ENCODE measurements at places on chromosomes 3 and 15.

DNA sequence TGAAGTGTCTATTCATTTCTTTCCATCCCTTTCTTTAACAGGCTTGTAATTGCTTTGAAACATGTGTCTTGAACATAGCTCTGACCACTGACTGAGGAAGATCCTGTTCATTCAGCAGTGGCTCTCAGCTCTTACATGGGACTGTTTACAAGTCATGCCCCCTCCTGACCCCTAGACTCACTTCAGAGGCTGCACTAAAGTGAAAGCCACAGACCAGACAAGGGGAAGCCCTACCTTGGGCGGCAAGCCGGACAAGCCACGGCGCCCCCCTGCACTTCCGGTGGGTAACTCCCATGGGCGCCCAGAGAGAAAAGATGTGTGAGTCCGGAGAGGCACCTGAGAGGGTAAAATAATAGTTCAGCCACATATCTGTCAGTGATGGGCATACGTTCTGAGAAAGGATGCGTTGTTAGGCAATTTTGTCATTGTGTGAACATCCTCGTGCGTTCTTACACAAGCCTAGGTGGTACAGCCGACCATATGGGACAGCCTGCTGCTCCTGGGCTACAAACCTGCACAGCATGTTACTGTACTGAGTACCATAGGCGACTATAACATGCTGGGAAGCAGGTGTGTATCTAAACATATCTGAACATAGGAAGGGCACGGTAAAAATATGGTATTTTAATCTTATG, 116.2 kb downstream of the CHSY1 start:
- no peak for DNase-seq

GRCh38 chr3:38054499-38055001, 15.5 kb downstream of the DLEC1 start:
- DNase-seq = no peak

GRCh38 chr3:50203809-50204803, 965 bp upstream of the SLC38A3 start:
- no peak for DNase-seq

- DNase-seq = no peak
These were observed 335.9 kb upstream of the SLCO3A1 start for GRCh38 chr15:91517491-91518200.

GRCh38 chr15:90234096-90234988, at the start of gene GDPGP1:
Gene GDPGP1, plus strand, starts transcription at chr15:90234209. Its CDS starts 6,700 bp downstream, at chr15:90240909.
- DNase-seq = no peak

GRCh38 chr15:68175526-68175925, 29.6 kb downstream of the CALML4 start:
- DNase-seq = no peak

- DNase-seq = no peak
These were observed 27.7 kb downstream of the SRPRB start for GRCh38 chr3:133833267-133833666.

GRCh38 chr15:74385733-74386132, 18.3 kb upstream of the CYP11A1 start:
- no peak for DNase-seq

DNA sequence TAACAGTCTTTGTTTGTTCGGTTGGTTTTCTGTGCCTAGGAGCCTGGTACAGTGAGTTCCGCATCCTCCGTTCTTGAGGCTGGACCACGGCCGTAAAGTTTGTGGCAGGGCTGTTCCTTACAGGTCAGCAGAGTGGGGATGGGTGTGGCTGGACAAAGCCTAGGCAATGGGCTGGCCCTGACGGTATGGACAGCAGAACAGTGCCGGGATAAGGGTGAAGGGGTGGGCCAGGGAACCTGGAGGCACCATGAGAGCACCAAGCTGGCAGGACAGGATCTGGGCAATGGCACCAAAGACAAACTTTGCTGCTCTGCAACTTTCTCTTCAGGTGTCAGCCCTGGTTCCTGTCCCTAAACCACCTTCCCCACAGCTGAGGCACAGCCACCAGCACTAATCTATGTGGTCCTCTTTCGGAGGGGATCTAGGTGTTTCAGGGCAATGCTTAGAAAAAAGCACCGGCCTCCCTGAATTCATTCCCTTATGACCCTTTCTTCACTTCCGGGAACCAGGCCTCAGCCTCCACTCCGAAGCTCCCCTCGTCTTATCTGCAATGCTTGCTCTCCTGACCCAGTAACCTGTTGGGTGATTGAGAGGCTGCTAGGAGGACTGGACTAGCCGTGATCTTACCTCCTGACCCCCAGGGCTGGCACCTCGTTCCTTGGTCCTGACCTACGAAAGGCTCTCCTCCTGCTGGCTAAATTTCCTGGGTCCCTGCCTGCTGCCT, 54.4 kb downstream of the KLHL6 start:
- no peak for DNase-seq

- DNase-seq = no peak
These were observed 135.0 kb upstream of the WNT5A start for GRCh38 chr3:55622116-55622515.

- no peak for DNase-seq
These were observed 276.1 kb downstream of the AGBL1 start for GRCh38 chr15:86355801-86356200.

- no peak for DNase-seq
These were observed 49.8 kb upstream of the GALNT15 start for GRCh38 chr3:16124636-16125035.

DNA sequence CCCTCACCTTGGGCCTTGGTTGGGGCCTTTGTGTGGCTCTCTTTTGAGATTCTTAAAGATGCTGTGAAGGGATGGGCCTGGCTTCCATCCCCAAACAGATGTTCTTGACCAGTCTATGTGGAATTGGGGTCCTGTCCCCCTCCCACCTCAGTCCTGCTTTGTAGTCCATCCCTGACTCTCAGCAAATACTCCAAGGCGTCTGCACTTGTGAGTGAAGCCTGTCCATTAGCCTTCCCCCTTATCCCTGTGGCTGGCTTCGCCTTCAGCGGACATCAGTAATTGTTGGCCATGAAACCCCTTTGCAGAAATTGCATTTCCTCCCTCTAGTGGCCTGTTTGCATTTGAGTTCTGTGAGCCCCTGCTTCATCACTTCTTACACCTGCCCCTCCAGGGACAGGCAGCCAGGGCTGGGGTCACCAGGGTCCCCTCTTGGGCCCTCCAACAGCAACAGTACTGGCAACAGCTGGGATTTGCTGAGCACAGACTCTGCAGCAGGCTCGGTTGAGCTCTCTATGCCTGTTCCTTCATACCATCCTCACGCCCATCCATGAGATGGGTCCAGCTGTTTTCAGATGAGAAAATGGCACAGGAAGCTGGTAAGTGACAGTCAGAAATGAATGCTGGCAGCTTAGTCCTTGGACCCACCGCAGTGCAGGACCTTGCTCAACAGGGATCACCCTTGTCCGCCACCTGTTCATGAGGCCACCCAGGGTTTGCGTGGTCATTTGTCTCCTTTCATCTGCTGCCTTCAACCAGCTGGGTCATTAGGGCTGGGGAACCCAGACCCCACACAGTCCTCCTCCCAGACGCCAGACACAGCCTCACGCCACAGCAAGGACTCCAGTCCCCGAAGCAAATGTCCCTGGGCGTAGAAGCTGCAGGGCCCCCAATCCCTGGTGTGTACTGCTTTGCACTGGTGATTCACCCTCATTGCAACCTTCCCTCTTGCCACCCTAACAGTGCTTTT, 8.9 kb upstream of the LRRK1 start:
- DNase-seq = no peak

- DNase-seq = no peak
These were observed 35.6 kb upstream of the FAM107A start for GRCh38 chr3:58612830-58613229.

GRCh38 chr3:107796791-107797190, 274.0 kb downstream of the BBX start:
- no peak for DNase-seq

GRCh38 chr3:39671116-39671515, 138.3 kb upstream of the MYRIP start:
- no peak for DNase-seq
